ENCODE measurements at places on chromosomes 5 and 9.

GRCh38 chr9:35908504-35909125, 675 bp upstream of the SPAAR start:
- no peak for DNase-seq

- DNase-seq, result peak; percentile 59
Observed at GRCh38 chr5:91132550-91132949, 250.6 kb downstream of the ARRDC3 start.

GRCh38 chr9:25570802-25571201, 107.4 kb downstream of the TUSC1 start:
- no peak for DNase-seq

DNA sequence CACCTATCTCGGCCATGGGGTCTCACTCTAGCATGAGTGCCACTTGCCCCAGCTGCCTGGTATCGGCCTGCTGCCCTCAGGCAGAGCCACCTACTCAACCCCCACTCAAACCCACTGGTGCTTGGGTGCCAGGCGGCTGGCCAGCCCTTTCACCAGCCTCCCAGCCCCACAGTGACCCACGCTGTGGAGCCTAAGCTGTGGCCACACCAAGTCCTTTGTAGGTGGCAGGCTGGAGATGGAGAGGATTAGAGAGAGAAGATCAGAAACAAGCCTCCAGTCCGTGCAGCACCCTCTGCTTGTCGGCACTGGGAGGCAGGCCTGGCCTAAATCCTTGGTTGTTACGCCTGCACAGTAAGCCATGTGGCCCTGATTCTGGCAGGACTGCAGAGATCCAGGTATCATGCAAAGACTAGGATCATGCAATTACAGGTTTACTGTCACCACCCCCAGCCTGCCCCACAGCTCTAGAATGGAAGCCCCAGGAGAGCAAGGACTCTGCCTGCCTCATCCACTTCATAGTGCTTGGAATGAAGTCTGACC, 171.7 kb downstream of the COL23A1 start:
- no peak for DNase-seq

DNA sequence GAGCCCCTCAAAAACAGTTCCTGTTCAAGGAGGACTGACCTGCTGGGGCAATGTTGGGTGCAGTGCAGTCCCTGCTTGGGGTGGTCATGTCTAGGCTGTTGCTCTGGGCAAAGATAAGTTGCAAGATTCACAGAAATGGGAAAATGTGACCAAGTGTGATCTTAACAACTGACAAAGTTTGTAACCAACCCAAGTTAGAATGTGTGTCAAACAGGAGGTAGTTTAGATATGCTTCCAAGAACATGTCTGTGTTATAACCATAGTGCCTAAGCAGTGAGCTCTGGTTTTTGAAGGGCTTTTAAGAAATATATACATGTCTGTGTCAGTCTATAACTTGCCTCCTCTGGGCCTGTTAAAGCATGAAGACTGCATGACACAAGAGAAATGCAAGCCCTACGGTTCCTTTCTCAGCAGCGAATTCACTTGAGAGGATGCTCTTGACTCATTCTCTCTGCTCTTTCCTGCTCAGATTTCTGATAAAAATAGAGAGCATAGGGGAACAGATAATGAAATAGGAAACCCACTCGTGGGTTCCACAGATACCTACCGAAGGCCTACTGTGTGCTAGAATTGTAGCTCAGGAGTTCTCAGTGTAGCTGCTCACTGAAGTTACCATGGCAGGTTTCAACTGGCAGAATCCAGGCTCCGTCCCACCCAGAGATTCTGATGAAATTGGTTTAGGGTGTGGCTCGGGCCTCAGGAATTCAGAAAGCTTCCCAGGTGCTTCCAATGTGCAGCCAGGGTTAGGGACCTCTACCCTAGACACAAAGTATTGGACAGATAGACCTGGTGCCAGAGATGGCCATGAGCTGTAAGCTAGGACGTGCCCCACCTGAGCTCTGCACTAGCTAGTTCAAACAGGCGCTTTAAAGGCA, 52.4 kb downstream of the ARHGEF37 start:
- DNase-seq, result no peak

GRCh38 chr5:146185161-146185560, 2.7 kb upstream of the LARS1 start:
- DNase-seq, result no peak

DNA sequence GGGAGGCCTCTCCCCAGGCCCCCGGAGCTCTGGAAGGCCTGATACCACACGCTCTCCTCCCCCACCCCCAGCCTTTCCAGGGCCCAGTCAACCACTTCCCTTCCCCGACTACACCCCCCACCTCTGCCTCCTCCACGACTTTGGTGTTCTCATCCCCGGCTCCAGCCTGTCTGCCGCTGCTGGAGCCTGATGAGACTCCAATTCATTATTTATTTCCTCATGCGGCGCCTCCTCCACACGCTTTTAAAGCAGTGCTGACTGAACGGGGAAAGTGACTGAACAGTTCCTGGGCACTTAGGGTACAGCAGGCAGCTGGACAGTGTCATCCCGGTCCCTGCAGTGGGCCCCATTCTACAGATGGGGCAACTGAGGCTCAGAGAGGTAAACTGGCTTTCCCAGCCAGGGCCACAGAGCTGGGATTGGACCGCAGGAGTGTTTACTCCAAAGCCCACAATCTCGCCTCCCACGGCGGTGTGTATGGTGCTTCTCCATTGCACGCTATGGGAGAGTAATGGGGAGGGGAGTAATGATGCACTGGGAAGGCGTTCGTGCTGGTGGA, 15.9 kb upstream of the RPL26L1 start:
- no peak for DNase-seq

DNA sequence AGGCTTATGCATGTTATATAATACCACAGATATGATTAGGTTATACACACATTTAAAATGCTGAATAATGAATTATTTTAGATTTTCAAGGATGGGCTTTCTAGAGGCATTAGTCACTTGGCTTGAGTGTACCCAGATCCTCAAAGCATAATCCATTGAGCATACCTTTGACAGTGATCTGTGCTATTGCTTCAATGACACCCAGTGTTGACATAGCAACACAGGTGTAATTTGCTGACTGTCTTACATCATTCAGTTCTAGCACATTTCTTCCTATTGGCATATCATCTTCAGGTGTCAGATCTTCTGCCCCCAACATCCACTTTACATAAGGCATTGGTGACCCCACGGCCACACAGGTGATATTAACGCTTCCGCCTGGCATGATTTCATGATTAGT, 721.5 kb upstream of the DMAC1 start:
- no peak for DNase-seq

- no peak for DNase-seq
Observed at GRCh38 chr9:78543353-78543752, 246.4 kb downstream of the PSAT1 start.

- DNase-seq, result no peak
Observed at GRCh38 chr5:37882636-37883035, 42.8 kb upstream of the GDNF start.

GRCh38 chr5:95808013-95808685, 14.4 kb downstream of the GLRX start:
- peak; percentile 38 for DNase-seq

Measured in GM12865 (cell line).